Right lobe of liver (tissue), 6 donors: ENCODE measurements at places on chromosomes 4 and X. TPM values are rescaled to one million over a fixed set of nuclear protein-coding genes. Genes with fewer than 3 reads are reported as not detected.
A peak's percentile ranks its signal among the peaks of the same experiment; 100 is the strongest.

DNA sequence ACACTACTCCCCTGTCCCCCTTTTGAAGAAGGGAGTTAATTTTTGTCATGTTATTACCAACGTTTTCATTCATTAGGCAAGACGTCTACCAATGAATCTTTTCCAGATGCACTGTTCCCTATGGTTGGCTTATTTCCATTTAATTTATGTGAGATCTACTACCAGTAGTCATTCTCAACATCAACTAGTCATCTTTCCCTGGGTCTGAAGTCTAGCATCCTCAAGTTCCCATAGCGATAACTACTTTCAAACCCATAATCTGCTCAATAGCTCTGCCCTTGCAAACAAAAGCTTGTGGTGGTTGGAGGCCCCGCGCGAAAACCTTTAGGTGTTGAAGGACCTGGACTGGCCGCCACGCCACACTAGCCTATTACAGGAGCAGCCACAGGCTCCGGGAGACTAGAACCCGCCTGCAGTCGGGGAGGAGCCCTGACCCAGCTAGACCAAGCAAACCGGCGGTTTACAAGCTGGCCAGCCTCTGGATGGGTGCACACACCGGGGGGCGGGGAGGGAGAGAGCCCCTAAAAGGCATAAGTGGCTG is 746 bp downstream of the PPAT start:
- no peaks in the 10 kb centered on the region for H3K4me1 ChIP-seq
- no peaks in the 10 kb centered on the region for H3K27me3 ChIP-seq
- no peaks in the 10 kb centered on the region for H3K36me3 ChIP-seq
- peak overlapping the region; percentile 61 for H3K4me3 ChIP-seq

The AFAP1 gene
- 0.95 TPM for total RNA-seq

DNA sequence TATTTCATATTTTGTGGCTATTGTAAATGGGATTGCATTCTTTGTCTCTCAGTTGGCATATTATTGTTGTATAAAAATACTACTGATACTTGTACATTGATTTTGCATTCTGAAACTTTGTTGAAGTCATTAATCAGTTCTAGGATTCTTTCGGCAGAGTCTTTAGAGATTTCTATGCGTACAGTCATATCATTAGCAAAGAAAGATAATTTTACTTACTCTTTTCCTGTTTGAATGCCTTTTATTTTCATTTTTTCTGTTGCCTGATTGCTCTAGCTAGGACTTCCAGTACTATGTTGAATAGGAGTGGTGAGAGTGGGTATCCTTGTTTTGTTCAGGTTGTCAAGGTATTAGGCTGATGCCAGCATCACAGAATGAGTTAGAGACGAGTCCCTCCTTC is 722.0 kb upstream of the PCDH10 start:
- no peak for DNase-seq
- H3K4me3 ChIP-seq, result no peak overlapping the region
- H3K27me3 ChIP-seq, result no peaks in the 10 kb centered on the region
- no peak overlapping the region for H3K27ac ChIP-seq
- no peaks in the 10 kb centered on the region for H3K36me3 ChIP-seq
- no peaks in the 10 kb centered on the region for H3K4me1 ChIP-seq

DNA sequence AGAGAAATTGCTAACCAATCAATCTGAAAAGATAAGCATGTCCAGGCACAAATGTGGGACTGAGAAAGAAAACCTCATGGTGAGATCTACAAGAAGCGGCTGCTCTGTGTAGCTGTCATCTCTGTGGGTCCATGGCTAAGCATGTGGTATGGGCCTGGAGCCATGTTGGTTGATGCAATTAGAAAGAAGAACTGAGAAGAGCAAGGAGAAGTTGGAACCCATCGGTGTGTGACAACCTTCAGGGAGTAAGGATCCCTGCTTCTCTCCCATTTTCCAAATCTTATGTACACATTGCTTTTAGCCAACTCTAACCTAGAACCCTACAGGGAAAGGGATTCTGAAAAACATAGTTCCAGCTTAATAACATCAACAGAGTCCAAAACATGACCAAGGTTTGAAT is 890.2 kb downstream of the FSTL5 start:
- H3K36me3 ChIP-seq, result no peaks in the 10 kb centered on the region
- no peaks in the 10 kb centered on the region for H3K4me1 ChIP-seq
- no peak for DNase-seq

The NAA11 gene
- total RNA-seq, result not detected

DNA sequence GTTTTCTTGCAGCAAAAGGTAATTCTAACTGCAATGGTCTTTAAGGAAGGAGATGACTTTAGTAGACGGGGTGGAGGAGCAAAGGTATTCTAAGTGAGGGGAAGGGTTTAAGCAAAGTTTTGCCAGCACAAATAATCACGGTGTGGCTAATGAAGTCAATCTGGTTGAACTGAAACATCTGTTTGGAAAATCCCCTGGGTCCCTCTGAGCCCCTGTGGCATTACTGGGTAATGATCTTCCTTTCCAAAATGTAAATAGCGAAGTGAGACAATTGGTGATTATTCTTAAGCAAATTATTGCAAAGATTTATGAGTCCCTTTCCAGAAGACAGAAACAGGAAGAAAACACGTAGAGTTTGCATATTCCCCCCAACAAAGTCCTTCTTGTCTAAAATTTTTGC is 47.2 kb downstream of the FGFBP1 start:
- no peaks in the 10 kb centered on the region for H3K27me3 ChIP-seq
- no peak overlapping the region for H3K4me3 ChIP-seq
- H3K27ac ChIP-seq, result no peak overlapping the region
- DNase-seq, result no peak
- no peaks in the 10 kb centered on the region for H3K36me3 ChIP-seq
- no peaks in the 10 kb centered on the region for H3K4me1 ChIP-seq

GRCh38 chr4:123661080-123661737 is 264.6 kb downstream of the SPRY1 start:
- no peak overlapping the region for H3K27ac ChIP-seq
- H3K4me1 ChIP-seq, result no peaks in the 10 kb centered on the region
- H3K27me3 ChIP-seq, result no peaks in the 10 kb centered on the region
- no peaks in the 10 kb centered on the region for H3K36me3 ChIP-seq
- no peak for DNase-seq
- no peak overlapping the region for H3K4me3 ChIP-seq

- no peak overlapping the region for H3K27ac ChIP-seq
- no peak overlapping the region for H3K4me3 ChIP-seq
- no peak for DNase-seq
- H3K27me3 ChIP-seq, result no peaks in the 10 kb centered on the region
Measured at GRCh38 chr4:28709891-28710290, 1849.2 kb downstream of the STIM2 start.

The TMPRSS11D gene
- total RNA-seq, result not detected

GRCh38 chr4:174438711-174439110 is 83.6 kb downstream of the HPGD start:
- H3K27me3 ChIP-seq, result no peaks in the 10 kb centered on the region

- H3K27ac ChIP-seq, result no peak overlapping the region
- no peak overlapping the region for H3K4me3 ChIP-seq
- no peaks in the 10 kb centered on the region for H3K36me3 ChIP-seq
- DNase-seq, result no peak
- no peaks in the 10 kb centered on the region for H3K4me1 ChIP-seq
- no peaks in the 10 kb centered on the region for H3K27me3 ChIP-seq
Measured at GRCh38 chr4:114783215-114783595, 184.6 kb downstream of the UGT8 start.

- H3K36me3 ChIP-seq, result no peaks in the 10 kb centered on the region
- H3K27me3 ChIP-seq, result no peaks in the 10 kb centered on the region
- no peak overlapping the region for H3K4me3 ChIP-seq
- H3K27ac ChIP-seq, result no peak overlapping the region
- no peak for DNase-seq
Measured at GRCh38 chr4:109032671-109033070, 269.8 kb downstream of the COL25A1 start.

- H3K27me3 ChIP-seq, result no peaks in the 10 kb centered on the region
- no peaks in the 10 kb centered on the region for H3K36me3 ChIP-seq
Measured at GRCh38 chrX:120334603-120335002, 23.3 kb upstream of the TMEM255A start.

DNA sequence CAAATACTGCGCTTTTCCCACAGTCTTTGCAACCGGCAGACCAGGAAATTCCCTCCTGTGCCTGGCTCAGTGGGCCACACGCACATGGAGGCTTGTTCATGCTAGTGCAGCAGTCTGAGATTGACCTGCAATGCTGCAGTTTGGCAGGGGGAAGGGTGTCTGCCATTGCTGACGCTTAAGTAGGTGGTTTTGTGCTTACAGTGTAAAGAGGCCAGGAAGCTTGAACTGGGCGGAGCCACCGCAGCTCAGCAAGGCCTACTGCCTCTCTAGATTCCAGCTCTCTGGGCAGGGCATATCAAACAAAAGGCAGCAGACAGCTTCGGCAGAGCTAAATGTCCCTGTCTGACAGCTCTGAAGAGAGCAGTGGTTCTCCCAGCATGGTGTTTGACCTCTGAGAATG is 390.5 kb upstream of the TECRL start:
- DNase-seq, result no peak
- no peaks in the 10 kb centered on the region for H3K4me1 ChIP-seq
- H3K4me3 ChIP-seq, result no peak overlapping the region
- no peak overlapping the region for H3K27ac ChIP-seq

DNA sequence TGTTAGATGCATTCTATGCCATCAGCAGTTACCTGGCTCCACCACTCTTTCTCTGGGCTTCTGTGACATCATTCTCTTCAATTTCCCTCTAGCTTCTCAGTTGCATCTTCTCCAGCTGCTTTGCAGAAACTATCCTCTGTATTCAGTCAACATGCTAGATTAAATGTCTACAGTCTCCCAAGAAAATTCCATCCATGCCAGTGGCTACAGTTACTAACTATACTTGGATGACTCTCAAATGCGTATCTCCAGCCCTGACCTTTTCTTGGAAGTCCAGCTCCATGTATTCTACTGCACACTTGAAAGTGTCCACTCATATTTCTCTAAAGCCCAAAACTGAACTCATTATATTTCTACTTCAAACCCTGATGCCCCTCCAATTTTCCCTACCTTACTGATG is 232.3 kb upstream of the TENM3 start:
- H3K27ac ChIP-seq, result no peak overlapping the region
- no peak overlapping the region for H3K4me3 ChIP-seq
- DNase-seq, result no peak
- no peaks in the 10 kb centered on the region for H3K4me1 ChIP-seq
- no peaks in the 10 kb centered on the region for H3K27me3 ChIP-seq

DNA sequence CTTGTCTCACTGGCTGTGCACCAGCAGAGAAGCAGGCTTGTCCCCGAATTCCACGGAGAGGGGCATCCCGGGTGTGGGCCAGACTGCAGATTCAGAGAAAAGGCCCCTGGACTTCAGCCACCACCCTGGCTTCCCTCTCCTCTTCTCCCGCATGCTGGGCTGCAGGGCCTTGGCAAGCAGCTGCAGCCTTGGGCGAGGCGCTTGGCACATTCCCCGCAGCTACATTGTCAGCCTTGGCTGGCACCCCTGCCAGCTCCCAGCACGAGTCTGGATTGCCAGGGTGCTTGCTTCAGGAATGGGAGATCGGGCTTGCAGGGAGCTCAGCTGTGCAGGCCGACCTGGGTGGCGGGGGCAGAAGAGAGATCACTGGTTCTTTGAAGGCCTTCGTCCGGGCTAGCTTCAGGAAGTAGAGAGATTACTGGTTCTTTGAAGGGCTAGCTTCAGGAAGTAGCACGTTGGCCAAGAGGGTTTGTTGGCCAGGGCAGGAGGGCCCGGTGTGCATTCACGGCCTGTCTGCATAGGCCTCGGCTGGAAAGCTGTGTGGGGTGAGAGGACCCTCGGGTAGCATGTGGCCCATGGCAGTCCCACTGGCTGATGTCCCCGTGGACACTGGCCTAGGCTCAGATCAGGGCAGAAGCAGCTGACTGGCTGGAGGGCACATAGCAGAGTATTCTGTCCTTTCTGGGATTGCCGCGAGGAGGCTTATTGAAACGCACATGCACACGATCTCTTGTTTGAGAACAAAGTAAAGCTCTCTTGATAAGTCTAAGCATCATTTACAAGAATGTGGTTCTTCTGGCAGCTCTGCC is 2.7 kb downstream of the ABCD1 start:
- H3K4me1 ChIP-seq, result no peaks in the 10 kb centered on the region
- peak; percentile 68 for DNase-seq
- peak overlapping the region; percentile 60 for H3K27ac ChIP-seq
- H3K4me3 ChIP-seq, result peak overlapping the region; percentile 42
- H3K27me3 ChIP-seq, result no peaks in the 10 kb centered on the region

The MTHFD2L gene
- 30.8 TPM for total RNA-seq

GRCh38 chr4:126404549-126404948 is 1089.8 kb downstream of the FAT4 start:
- H3K27me3 ChIP-seq, result no peaks in the 10 kb centered on the region
- H3K4me1 ChIP-seq, result no peaks in the 10 kb centered on the region
- H3K27ac ChIP-seq, result no peak overlapping the region

- DNase-seq, result no peak
- no peaks in the 10 kb centered on the region for H3K4me1 ChIP-seq
- no peak overlapping the region for H3K27ac ChIP-seq
- no peak overlapping the region for H3K4me3 ChIP-seq
Measured at GRCh38 chr4:141763374-141763773, 127.0 kb downstream of the IL15 start.

The CXCR3 gene
- 0.13 TPM for total RNA-seq

The MAMLD1 gene
- total RNA-seq, result 1.7 TPM

- no peaks in the 10 kb centered on the region for H3K36me3 ChIP-seq
- no peak for DNase-seq
- H3K27me3 ChIP-seq, result no peaks in the 10 kb centered on the region
- H3K27ac ChIP-seq, result no peak overlapping the region
- H3K4me3 ChIP-seq, result no peak overlapping the region
- peaks cover 16% of the 10 kb centered on the region for H3K4me1 ChIP-seq
Measured at GRCh38 chr4:104919406-104919805, 227.3 kb upstream of the TET2 start.

DNA sequence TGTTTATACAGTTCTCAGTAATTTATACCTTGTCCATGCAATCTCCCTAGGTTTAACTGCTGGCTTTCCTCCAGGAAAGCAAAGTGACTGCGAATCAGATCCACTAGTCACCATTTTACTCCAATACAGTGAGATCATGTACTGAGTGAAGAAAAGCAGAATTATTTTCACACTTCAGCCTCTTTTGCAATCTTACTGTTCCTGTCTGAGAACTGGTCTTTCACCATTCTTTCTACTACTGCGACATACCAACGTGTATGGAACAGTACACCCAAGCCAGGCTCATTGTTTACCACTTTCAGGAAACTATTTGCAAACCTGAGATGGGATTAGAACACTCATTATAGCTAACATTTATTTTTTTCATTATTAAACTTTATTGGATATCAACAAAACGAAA is 8.0 kb upstream of the MSL3 start:
- no peaks in the 10 kb centered on the region for H3K27me3 ChIP-seq
- no peak for DNase-seq
- no peaks in the 10 kb centered on the region for H3K36me3 ChIP-seq
- no peak overlapping the region for H3K27ac ChIP-seq
- H3K4me3 ChIP-seq, result no peak overlapping the region

DNA sequence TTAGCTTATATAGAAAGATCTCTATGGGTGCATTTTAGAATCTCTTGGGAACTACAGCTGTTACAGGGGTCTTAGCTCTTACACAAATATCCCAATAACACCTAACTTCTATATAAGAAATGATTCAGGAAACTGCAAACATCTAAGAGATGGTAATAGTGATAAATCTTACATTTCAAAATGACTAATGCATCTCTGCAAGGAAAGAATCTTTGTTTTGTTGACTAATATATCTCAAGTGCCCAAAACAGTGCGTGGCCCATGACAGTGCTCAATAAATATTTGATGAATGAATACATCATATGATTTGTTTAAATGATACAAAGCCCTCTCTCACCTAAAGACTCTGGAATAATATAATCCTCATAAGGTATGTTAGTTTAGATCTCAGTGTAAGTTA is 47.5 kb downstream of the CENPE start:
- no peak overlapping the region for H3K27ac ChIP-seq
- no peaks in the 10 kb centered on the region for H3K4me1 ChIP-seq
- no peak overlapping the region for H3K4me3 ChIP-seq
- no peaks in the 10 kb centered on the region for H3K27me3 ChIP-seq
- no peak for DNase-seq
- no peaks in the 10 kb centered on the region for H3K36me3 ChIP-seq
